Stimulated activated CD4-positive, alpha-beta T cell treated with anti-CD3 and anti-CD28 coated beads, Interleukin-15, amount 100 ng/mL, for 1 hour (primary cell): ENCODE measurements at places on chromosomes 6 and 20.

GRCh38 chr6:109194880-109195279, 99.6 kb downstream of the CEP57L1 start:
- DNase-seq: no peak

DNA sequence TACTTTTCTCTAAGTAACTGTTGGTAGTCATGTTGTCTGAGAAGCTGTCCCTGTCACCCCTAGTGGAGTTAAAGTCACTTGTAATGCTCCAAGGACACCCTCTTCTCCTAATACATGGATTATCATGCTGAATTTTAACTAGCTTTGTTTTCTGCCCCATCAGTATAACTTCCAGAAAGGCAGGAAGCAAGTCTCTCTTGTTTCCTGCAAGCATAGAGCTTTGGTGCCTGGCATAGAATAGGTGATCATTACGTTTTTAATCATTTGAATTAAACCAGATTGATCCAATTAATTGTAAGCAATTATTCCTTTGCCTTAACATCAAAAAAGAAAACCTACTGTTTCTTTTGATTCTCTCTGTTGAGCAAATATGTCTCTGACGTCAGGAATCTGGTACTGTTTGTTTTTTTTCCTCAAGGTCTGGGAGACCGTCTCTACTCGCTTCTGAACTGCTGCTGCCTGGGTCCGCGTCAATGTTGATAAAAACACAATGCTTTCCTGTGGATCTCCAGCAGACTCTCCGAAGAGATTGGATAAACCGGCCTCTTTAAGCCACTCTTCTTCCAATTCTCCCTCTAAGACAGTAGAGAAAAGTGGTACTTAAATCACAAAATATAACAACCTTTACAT, 71.8 kb downstream of the ARHGAP18 start:
- DNase-seq: no peak

DNA sequence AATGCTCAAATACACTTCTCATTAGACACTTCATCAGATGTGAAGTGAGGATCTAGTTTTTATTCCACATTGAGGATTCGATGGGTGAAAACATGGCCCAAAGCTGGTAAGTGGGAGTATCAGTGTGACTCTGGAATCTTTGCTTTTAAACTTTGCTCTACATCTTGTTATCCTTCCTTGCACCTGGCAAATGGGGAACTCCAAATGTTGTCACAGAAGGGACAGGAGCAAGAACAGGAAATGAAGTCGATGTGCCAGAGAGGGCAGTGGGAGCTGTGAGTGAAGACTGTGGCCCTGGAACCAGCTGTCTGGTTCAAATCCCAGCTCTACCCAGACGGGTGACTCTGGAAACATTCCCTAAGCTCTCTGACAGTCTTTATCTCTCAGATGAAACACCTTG, 86.7 kb upstream of the AGPAT4 start:
- no peak for DNase-seq

- no peak for DNase-seq
Measured at GRCh38 chr6:79453558-79454042, 83.6 kb downstream of the LCA5 start.

GRCh38 chr20:62644044-62644795, 1.9 kb downstream of the SLCO4A1 start:
- no peak for DNase-seq
